HCT116 (cell line): ENCODE measurements at places on chromosomes 7 and 10.

DNA sequence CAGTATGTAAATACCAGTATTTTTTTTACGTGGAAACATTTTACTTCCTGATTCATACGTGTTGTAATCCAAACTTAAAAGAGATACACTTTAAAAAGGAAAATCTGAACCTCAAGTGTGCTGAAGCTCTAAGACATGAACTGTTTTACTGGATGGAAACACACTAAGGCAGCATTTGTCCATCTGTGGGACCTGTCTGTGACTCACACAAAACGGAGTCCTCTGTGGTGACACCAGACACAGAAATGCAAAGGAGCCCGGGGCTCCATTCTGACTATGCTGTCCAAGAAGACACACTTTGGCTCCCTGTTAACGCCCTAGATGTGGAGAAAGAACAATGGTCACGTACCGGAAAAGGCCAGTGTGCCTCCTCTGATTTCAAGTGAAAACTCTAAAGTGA lies 23.9 kb downstream of the RNF133 start:
- no peak for DNase-seq

DNA sequence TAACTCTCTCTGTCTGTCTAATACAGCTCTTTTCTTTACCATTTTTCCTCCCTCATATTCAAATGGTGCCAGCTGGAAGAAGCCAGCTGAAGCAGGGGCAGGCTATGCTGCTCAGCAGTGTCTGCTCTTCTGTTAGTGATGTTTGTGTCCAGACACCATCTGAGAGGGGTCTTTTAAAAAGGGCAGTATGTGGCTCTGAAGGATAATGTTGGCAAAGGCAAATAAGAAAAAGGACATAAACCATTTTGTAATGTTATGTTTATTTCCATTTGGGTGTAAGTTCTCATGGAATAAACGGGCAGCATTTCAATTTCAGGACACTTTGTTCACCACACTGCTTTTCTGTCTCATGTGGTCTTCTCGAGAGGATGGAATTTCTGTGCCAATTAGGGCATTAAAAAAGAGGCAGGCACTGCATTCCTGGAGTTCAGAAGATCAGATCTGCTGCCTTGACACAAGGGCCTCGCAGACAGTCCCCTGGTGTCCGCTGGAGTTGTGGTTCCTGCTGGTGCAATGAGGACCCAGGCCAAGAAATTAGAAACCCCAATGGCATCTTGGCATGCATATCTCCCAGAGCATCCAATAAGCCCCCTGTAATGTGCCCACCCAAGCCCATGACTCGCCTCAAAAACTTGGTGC lies 109.0 kb upstream of the ELMO1 start:
- DNase-seq = no peak

DNA sequence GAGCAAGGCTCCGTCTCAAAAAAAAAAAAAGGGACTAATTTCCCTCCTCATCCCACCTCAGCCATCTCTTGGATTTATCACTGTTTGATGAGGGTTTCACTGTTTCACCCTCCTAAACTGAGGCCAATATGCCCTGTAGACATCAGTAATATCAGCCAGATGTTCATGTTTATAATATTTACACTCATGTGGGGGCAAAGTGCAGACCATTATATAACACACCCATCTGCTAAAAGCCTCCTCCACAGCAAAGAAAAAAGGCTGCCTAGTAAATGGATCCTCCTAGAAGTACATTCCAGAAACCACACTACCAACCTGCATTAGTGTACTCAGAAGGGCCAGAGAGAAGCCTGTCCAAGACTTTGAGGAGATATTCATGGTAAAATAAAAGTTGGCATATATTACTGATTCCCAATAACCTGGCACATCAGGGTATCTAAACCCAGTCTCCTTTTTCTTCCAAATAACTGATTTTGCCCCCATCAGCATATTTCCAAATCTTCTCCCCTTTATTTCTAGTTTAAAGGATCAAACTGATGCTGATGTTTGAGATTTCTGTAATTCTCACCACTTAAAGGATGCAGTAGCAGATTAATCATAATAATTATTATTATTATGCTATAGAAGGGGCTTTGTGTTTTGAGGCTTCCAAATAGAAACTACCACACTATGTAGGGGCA lies 55.1 kb downstream of the LGI1 start:
- DNase-seq = no peak

DNA sequence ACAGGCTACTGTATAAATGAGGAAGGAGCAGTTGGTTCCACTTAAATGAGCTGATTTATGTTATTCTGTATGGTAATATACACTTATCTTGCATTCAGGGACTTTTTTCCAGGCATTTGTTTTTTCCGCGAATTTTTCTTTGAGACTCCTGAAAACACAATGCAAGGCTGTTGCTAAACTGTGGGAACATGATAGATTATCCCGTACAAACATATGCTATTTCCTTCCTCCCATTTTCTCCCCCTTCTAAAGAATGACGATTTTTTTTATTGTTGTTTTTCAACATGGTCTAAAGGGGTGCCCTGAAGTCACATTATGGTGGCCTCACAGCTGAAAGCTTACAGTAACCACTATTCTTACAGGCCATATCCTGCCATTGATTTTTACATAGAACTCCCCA lies 523.9 kb upstream of the NRP1 start:
- no peak for DNase-seq

GRCh38 chr7:130910949-130911944 lies 177.2 kb upstream of the KLF14 start:
- no peak for DNase-seq

DNA sequence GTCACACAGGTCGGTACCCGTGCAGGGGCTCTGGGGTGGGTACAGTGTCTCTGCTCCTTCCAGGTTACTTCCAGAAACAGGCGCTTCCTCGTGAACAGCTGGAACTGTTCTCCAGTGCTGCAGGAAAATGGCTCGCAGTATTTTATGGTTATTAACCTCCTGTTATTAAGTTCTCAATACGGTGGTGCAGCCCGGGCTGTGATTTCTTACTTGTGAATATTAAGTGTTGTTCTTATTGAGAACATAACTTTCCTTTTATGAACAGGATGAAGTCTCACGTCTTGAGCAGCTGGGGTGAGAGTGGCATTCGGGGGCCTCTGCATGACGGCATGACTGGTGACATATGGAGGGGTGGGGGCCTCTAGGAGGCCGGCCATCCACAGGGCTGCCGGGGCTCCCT lies 430.8 kb downstream of the GLRX3 start:
- DNase-seq = no peak

DNA sequence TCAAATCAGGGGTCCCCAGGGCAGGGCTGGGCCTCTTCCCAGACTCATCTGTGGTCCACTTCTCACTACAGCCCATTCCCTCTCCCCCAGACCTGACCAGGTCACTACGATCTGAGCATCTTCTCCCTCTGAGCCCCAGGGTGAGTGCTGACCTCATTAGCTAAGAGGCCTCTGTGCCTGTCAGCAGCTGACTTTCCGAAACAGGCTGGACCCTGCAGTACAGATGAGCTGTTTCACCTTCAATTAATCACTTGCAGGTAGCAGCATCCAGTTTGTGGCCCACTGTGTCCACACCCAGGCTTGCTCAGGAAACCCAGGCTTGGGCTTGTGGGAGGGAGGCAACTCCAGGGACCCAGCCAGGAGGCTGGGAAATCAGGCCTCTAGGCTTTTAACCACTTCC lies 24.3 kb downstream of the SRRM3 start:
- no peak for DNase-seq

DNA sequence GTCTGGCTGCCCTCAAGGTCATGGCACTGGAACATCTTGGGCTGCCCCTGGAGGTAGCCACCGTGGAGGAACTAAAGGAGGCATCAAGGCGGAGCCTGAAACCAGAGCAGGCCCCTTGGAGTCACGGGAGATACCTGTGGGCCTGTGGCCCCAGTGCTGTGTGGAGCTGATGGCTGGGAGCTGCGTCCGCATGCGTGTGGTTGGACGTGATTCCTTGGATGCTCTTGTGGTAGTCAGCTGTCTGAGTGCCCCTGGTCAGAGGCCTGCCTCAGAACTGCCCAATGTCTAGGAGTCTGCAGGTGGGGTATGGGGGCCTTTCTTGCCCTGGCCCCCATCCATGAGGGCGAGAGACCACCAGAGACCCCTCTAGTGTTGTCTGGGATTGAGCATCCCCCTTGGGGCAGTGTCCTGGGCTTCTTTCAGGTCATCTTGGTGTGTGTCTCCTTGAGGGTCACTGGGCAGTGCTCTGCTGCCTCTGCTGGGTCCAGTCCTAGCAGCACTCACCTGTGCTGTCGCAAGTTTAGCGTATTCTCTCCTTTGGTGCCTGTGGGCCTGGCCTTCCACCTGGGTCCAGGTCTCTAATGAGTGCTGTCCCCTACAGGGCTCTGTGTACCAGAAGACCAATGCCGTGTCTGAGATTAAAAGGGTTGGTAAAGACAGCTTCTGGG lies 8.1 kb downstream of the PGAM2 start:
- no peak for DNase-seq

DNA sequence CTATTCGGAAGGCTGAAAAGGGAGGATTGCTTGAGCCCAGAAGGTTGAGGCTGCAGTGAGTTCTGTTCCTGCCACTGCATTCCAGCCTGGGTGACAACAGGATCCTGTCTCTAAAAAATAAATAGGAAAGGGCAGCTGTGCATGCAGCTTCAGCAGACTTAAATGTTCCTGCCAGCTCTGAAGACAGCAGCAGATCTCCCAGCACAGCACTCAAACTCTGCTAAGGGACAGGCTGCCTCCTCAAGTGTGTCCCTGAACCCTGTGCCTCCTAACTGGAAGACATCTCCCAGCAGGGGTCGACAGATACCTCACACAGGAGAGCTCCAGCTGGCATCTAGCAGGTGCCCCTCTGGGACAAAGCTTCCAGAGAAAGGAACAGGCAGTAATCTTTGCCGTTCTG lies 117.9 kb downstream of the CXCL12 start:
- no peak for DNase-seq

GRCh38 chr10:30600005-30600404 lies 29.5 kb downstream of the LYZL2 start:
- no peak for DNase-seq

DNA sequence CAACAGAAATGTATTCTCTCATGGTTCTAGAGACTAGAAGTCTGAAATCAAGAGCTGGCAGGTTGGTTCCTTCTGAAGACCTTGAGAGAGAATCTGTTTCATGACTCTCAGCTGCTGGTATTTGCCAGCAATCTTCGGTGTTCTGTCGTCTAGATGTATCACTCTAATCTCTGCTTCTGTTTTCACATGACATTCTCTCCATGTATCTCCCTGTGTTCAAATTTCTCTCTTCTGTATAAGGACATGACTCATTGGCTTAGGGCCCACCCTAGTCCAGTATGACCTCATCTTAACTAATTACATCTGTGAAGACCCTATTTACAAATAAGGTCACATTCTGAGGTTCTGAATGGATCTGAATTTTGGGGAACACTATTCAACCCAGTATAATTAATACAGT lies 82.3 kb downstream of the ANKRD7 start:
- DNase-seq = no peak

DNA sequence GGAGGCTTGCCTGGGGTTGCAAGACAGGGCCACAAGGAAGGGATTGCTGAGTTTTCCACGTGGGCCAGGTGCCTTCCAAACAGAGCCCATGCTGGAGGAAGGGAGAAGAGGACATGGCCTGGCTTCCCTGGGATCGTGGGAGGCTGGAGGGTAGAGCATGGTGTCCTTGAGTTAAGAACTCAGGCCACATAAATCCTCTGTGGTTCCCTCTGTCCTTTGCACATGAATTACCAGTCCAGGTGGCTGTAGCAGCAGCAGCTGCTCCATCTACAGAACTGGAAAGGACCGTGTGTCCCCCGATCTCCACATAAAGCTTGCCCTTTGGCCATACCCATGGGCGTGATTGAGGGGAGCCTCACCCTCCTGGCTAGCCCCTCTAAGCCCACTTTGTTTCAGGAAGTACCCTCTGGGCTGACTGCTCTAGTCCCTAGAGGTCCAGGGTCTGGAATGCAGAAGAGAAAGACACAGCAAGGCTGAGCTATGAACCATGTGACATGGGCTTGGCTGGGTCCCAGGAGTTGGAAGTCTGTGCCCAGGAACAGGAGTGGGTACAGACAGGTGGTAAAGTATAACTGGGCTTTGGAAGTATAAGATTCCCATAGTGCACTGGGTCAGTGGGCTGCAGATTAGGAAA lies 84.9 kb downstream of the C10orf105 start:
- DNase-seq = no peak

DNA sequence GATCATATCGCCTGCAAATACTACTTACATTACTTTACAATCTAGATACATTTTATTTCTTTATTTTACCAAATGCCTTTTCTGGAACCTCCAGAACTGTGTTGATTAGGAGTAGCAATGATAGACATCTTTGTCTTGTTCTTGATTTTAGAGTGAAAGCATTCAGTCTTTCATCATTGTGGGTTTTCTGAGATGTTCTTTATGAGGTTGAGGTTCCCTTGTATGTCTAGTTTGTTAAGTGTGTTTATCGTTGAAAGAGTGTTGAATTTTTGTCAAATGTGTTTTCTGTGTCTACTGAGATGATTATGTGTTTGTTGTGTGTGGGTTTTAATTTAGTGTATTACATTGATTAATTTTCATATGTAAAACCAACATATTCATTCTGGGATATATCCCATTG lies 17.1 kb downstream of the SEPTIN7 start:
- DNase-seq = no peak

GRCh38 chr10:86931872-86932271 lies 25.5 kb downstream of the MMRN2 start:
- no peak for DNase-seq

DNA sequence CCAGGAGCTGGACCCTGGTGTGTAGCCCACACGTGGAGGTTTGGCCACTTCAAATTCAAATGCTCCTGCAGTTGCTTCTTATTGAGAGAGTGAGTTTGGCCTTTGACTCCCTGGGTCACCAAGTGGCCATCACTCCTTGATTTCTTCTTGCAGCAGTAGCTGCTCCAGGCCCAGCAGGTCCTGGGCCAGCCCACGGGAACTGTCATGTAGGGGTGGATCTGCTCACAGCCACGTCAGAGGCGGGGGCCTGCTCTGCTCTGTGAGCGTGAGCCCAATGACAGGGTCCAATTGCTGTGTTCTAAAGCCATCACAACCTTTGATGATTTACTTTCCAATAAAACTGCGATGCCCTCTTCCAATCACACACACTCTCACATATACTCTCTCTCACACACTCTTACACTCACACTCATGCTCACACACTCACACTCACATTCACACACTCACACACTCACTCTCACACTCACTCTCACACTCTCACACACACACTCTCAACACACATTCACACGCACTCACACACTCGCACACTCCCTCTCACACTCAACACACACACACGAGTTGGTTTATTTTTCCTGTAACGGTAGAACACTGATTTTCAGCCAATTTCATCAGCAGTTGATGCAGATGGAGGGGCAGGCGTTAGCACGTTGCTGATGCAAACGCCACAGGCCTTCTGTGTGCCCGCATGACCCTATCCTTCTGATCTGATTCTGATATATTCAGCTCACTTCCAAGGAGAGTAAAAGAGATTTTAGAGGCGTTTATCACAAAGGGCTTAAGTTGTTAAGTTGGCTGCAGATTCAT lies 210.7 kb upstream of the PPP2R2D start:
- no peak for DNase-seq

GRCh38 chr10:84899268-84899667 lies 570.9 kb downstream of the CCSER2 start:
- no peak for DNase-seq
